ENCODE measurements at places on chromosomes 16 and 17.

DNA sequence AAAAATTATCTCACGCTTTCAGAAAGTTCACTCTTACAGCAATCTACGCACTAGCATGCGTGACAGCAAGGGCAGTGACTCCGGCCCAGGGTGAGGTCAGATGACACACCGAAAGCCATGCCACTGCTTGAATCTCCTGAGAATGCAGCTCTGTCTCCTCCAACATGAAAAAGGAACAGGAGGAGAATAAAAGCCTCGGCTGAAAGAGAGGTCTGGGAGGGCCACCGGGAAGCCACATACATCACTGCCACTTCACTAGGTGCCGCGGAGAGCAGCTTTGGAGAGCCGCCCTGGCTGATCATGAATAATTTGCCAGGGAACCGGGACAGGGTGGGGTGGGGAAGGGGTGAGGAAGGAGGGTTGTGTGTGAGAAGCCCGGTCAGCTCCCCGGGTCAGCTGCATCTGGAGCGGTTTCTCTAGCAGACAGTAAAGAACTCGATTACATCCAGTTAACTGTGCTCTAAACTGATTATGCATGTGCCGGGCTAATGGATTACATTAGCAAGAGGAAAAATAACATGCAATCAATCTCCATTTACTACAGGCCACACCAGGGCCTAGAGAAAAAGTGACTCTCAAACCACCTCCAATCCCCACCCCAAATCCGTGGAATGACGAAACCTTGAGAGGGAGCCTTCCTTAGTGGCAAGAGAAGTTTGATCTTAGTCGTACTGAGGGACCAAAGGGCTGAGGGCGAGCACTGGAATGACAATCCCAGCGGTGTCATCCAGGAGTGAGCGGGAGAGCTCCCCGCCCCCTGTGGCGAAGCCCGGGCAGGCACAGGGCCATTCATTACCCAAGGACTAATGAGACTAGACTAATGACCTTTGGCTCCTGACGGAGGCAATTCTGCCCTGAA lies 100.3 kb downstream of the ZFHX3 start:
- peak; percentile 79 for DNase-seq

GRCh38 chr17:81084680-81085419 lies 49.9 kb downstream of the BAIAP2 start:
- DNase-seq = no peak

- no peak for DNase-seq
Measured at GRCh38 chr16:85398688-85399582, 214.2 kb upstream of the GSE1 start.

DNA sequence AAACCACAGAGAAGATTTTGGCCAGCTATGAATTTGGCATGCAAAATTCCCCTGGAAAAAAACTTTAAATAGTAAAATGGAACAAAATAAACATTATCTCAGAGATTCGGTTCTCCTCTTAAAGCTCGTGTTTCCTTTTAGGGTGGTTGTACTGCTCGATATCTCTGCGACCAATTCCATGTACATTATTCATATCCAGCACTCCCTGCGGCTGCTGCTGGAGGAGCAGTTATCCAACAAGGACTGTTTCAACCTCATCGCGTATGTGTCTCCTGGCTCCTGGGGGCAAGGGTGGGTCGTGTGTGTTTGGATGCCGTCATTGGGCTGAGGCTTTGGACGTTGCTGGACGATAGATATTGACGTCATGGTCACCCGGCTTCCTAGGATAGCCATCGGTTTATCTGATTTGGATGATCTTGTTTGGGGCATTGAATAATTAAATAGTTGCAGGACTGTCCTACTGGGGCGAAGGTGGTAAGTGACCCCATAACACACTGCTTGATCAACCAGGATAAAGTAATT lies 33.8 kb downstream of the VWA3A start:
- DNase-seq = no peak
